Spinal cord (tissue), 10 donors: ENCODE measurements at places on chromosomes 11 and 22.
A peak's percentile ranks its signal among the peaks of the same experiment; 100 is the strongest.

DNA sequence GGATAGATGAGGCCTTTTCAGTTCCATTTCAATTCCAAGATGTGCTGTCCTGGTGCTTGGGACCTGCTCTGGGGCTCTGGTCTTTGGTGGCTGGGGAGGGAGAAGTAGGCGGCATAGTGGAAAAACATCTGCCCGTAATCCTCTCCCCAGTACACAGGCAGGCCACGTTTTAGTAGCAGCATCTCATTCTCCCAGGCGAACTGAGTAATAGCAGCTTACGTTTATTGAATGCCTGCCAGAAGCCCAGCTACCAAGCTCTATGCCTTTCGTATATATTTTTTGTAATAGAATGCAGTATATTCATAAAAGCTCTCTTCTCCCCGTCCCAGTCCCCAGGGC lies 11.4 kb downstream of the ACO2 start:
- no peak overlapping the region for H3K4me3 ChIP-seq
- no peak for DNase-seq
- no peaks in the 10 kb centered on the region for H3K27me3 ChIP-seq
- H3K4me1 ChIP-seq: peaks cover 57% of the 10 kb centered on the region

GRCh38 chr11:3183523-3183922 lies 18.4 kb upstream of the OSBPL5 start:
- no peak for DNase-seq
- no peaks in the 10 kb centered on the region for H3K36me3 ChIP-seq
- peaks cover under 1% of the 10 kb centered on the region for H3K4me1 ChIP-seq

DNA sequence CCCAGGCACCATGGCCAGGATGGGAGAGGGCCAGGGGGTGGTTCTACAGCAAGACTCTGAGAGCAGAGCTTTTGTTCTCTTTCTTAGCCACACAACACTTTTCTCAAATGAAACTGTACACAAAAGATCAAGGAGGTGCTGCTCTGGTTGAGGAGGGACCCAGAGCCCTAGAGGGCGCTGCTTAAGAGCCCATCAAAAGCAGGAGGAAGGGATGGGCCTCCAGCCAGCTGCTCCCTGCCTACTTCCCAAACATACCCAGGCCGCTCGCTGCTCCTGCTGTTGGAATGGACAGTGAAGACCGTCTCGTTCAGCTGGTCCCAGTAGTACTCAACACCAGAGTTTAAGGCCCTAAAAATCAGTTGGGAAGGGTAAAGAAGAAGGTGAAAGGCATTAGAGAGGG lies 18.4 kb upstream of the CHRM4 start:
- H3K27ac ChIP-seq: no peak overlapping the region
- H3K36me3 ChIP-seq: peaks cover 62% of the 10 kb centered on the region
- H3K27me3 ChIP-seq: no peaks in the 10 kb centered on the region
- H3K4me1 ChIP-seq: peaks cover 19% of the 10 kb centered on the region

DNA sequence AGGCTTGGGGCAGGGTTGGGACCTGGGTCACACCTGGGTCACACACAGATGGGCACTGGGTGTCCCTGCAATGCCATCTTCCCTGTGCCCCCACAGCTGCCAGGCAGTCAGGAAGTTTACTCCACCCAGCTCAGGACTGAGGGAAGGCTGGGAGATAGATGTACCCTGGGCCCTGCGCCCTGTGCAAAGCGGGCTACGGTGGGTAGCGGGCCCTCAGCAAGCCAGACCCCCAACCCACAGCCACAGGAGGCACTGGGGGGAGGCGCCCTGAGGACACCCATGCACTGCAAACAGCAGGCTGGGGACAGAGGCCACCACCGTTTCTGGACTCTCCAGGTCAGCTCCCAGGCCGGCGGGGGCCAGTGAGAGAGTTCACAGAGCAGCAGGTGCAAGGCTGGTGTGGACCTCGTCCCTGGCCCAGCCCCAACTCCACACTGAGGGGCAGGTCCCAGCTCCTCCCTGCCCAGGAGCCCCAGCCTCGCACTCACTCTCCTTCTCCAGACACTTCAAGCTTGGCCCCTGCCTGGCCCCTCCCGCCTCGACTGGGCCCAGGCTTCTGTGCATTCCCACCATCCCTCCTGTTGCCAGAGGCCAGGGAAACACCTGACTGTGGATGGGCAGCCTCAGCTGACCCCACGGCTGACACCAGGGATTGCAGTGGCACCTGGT lies 4.9 kb downstream of the DUSP8 start:
- DNase-seq: no peak
- H3K27me3 ChIP-seq: no peaks in the 10 kb centered on the region
- H3K27ac ChIP-seq: no peak overlapping the region

- peaks cover 17% of the 10 kb centered on the region for H3K4me1 ChIP-seq
- H3K36me3 ChIP-seq: peaks cover 18% of the 10 kb centered on the region
- peak; percentile 66 for DNase-seq
- H3K27ac ChIP-seq: no peak overlapping the region
- no peak overlapping the region for H3K4me3 ChIP-seq
- no peaks in the 10 kb centered on the region for H3K27me3 ChIP-seq
These were observed 24.8 kb downstream of the APOL1 start for GRCh38 chr22:36277482-36278291.

GRCh38 chr11:2833051-2833715 lies 52.4 kb downstream of the CDKN1C start:
- no peak for DNase-seq
- H3K36me3 ChIP-seq: no peaks in the 10 kb centered on the region
- H3K4me1 ChIP-seq: peaks cover 49% of the 10 kb centered on the region
- no peak overlapping the region for H3K27ac ChIP-seq
- no peaks in the 10 kb centered on the region for H3K27me3 ChIP-seq
- H3K4me3 ChIP-seq: no peak overlapping the region
